Lung (tissue), 17 donors: ENCODE measurements at places on chromosomes 12 and 14. TPM values are rescaled to one million over a fixed set of nuclear protein-coding genes. Genes with fewer than 3 reads are reported as not detected.

UBR7 gene
- 26.0 TPM for total RNA-seq

KRT78 gene
- total RNA-seq: not detected

ANO2 gene
- total RNA-seq: 11.3 TPM

NTN4 gene
- total RNA-seq: 72.4 TPM

NDUFB1 gene
- 108 TPM for total RNA-seq

- no peak overlapping the region for H3K27ac ChIP-seq
- no peak for DNase-seq
- no peaks in the 10 kb centered on the region for H3K4me1 ChIP-seq
- H3K27me3 ChIP-seq: peaks cover 25% of the 10 kb centered on the region
- no peaks in the 10 kb centered on the region for H3K36me3 ChIP-seq
Measured at GRCh38 chr14:70082394-70082793, 106.4 kb downstream of the SLC8A3 start.

DNA sequence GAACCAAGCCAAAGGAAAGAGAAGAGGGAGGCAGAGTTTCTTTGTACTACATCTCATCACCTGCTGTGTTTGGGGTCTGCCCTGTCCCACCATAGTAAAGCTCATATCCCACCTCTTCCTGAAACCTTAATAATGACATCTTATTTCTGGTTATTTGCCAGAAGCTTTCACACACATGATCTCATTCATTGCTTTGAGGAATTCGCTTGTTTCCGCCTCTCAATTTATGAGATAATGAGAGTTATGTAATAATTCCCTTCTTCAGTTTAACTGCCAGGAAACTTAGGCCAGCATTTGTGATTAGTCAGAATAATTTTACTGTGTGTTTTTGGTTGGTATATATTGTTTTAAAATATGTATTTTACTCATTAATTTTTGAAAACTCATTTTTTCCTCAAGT, 205.2 kb downstream of the CACNA1C start:
- DNase-seq: peak; percentile 51
- no peak overlapping the region for H3K27ac ChIP-seq
- no peak overlapping the region for H3K4me3 ChIP-seq

- H3K27me3 ChIP-seq: no peaks in the 10 kb centered on the region
- no peaks in the 10 kb centered on the region for H3K36me3 ChIP-seq
- no peak overlapping the region for H3K4me3 ChIP-seq
- no peak overlapping the region for H3K27ac ChIP-seq
- peak; percentile 37 for DNase-seq
- H3K4me1 ChIP-seq: peaks cover 14% of the 10 kb centered on the region
Measured at GRCh38 chr12:91778938-91779400, 366.7 kb downstream of the BTG1 start.

DNA sequence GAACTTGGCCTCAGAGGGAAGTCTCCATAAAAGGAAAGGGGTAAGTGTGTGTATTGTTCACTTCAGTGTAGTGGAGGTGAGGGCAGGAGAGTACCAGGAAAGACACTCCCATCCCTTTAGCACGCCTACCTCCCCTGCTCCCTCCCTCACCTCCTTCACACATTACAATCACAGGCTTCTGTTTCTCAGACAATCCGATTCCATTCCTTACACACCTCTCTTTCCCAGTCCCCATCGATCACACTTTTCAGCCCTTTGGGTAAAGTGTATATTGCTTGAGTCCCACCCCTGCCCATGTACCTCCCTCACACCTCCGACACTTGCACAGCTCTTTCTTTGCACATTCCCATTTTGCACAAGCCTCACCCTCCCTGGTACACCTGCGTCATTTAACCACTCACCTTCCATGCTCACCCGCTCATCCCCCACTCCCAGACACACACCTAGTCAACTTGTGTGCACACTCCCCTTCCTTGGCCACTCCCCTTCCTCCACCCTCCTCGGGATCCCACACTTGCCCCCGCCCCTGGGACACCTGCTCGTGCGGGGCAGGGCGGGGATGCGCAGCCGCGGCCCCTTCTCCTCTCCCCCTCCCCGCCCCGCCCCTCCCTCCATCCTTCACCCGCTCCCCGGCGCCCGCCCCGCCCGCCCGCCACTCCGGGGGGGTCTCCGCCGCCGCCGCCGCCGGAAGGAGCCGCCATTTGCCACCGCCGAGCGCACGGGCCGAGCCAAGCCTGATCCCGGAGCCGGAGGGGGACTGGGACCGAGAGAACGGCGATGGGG, at the start of gene MARCHF9:
Gene MARCHF9, plus strand, starts transcription at position 693 of the 783 bp plus-strand sequence. CDS start 426 bp downstream, outside the sequence.
- peak within 1 kb of the TSS; percentile 71 for H3K4me3 ChIP-seq
- no peaks in the 10 kb centered on the region for H3K27me3 ChIP-seq
- H3K36me3 ChIP-seq: no peaks in the 10 kb centered on the region
- peaks cover 16% of the 10 kb centered on the region for H3K4me1 ChIP-seq
- H3K27ac ChIP-seq: no peak within 1 kb of the TSS

DNA sequence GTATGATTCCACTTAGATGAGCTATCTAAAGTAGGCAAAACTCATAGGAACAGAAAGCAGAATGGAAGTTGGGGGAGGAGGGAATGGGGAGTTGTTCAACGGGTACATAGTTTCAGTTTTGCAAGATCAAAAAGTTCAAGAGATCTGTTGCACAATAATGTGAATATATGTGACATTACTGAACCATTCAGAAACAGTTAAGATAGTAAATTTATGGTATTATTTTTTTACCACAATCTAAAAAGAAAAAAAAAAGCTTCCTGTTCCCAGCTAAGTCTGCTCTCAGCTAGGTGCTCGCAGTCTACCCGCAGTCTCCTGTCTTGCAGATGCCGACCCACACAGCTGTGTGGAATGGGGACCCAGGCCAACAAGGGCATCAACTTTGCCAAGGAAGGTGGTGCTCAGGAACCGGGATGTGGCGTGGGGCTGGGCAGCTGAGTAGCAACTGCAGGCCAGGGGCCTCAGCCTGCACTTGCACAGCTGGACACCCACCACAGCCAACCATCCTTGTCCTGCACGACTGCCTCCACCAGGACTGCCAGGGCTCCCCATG, 15.3 kb upstream of the ANO6 start:
- H3K4me1 ChIP-seq: no peaks in the 10 kb centered on the region
- no peak for DNase-seq
- H3K36me3 ChIP-seq: no peaks in the 10 kb centered on the region

- H3K36me3 ChIP-seq: no peaks in the 10 kb centered on the region
- DNase-seq: no peak
- no peaks in the 10 kb centered on the region for H3K27me3 ChIP-seq
- H3K4me3 ChIP-seq: no peak overlapping the region
Measured at GRCh38 chr14:49612671-49613070, 7.8 kb downstream of the RPL36AL start.

DNA sequence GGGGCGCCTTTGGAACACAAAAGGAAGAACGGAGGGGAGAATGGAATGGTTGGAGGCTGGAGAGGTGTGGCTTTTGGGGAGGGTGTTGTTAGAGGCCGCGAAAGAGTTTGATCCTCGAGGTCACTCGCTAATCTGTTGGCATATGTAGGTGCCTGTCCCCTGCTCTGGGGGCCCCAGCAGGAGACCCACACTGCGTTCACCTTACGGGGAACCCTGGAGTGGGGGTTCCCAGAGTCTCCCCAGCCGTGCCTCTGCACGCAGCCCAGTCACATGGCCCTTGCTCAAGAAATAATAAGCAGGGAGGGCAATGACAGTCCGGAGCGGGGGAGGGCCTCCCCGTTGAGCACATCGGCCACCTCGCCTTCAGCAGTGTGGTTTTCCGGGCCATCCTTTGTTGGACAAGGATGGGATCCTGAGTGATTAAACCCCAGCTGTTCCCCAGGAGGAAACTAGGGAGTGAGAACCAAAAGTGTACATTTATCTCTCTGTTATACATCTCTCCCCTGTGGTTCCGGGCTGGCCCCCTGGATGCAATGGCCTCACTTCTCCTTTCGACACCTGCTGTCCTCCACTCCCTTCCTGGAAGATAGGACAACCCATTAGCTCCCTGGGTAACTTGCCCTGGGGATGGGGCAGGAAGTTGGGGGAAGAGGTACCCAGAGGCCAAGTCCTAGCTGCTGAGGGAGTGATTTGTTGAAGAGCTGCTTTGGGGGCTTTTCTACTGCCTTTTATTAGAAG, 1.3 kb downstream of the PLEKHG3 start:
- peak overlapping the region; percentile 69 for H3K4me3 ChIP-seq
- H3K36me3 ChIP-seq: no peaks in the 10 kb centered on the region
- H3K27ac ChIP-seq: peak overlapping the region; percentile 29
- H3K4me1 ChIP-seq: peaks cover 19% of the 10 kb centered on the region
- H3K27me3 ChIP-seq: no peaks in the 10 kb centered on the region
- DNase-seq: peak; percentile 43

DNA sequence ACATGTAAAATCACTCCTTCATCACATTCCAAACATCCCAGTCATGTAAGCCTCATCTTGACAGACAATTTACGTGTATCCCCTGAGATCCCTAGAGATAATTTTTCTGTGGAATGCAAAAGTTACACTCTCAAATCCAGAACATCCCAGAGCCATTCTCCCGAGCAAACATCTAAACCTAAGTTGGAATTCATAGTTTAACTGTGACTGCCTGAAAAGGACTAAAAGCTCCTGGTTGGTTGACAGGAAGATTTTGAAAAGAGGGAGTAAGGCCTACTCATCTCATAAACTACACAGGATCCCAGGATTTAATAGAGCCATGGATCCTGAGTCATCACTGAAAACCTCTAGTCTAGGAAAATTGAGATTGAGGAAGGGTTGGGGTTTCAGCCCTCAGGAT, 123.6 kb downstream of the SCN8A start:
- no peak overlapping the region for H3K27ac ChIP-seq
- H3K27me3 ChIP-seq: no peaks in the 10 kb centered on the region
- DNase-seq: no peak
- H3K36me3 ChIP-seq: no peaks in the 10 kb centered on the region
- no peaks in the 10 kb centered on the region for H3K4me1 ChIP-seq
- no peak overlapping the region for H3K4me3 ChIP-seq

DNA sequence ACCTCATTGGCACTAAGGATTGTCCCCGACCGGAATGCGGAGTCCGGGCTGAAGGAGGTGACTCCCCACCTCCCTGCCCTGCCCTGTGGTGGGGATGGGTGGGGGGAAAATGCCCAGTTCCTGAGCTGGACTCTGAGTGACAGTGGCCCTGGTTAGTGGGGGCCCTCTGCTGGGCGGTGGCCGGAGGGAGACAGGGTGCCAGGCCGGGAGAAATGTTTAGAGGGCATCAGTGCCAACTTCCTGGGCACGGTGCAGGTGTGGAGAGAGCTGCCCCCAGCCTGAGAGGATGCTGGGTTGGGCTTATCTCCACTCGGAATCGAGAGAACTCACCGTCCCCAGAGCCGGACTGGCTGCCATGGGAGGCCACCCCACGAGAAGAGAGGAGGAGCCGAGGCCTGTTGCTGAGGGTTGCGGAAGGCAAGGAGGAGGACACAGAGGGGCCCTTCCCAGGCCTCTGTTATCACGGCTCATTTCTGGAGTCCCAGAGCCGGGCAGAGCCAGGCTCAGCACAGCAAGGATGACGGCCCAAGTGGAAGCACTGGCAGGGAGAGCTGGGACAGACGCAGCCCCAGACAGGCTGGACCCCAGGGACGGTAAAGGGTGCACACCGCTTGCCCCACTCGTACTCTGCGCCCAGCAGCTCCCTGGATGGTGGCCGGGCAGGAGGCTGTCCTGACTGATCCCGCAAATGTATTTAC, 156.7 kb downstream of the KIF26A start:
- H3K4me3 ChIP-seq: no peak overlapping the region
- no peak for DNase-seq
- no peaks in the 10 kb centered on the region for H3K36me3 ChIP-seq
- peaks cover 10% of the 10 kb centered on the region for H3K4me1 ChIP-seq
- H3K27me3 ChIP-seq: no peaks in the 10 kb centered on the region

DNA sequence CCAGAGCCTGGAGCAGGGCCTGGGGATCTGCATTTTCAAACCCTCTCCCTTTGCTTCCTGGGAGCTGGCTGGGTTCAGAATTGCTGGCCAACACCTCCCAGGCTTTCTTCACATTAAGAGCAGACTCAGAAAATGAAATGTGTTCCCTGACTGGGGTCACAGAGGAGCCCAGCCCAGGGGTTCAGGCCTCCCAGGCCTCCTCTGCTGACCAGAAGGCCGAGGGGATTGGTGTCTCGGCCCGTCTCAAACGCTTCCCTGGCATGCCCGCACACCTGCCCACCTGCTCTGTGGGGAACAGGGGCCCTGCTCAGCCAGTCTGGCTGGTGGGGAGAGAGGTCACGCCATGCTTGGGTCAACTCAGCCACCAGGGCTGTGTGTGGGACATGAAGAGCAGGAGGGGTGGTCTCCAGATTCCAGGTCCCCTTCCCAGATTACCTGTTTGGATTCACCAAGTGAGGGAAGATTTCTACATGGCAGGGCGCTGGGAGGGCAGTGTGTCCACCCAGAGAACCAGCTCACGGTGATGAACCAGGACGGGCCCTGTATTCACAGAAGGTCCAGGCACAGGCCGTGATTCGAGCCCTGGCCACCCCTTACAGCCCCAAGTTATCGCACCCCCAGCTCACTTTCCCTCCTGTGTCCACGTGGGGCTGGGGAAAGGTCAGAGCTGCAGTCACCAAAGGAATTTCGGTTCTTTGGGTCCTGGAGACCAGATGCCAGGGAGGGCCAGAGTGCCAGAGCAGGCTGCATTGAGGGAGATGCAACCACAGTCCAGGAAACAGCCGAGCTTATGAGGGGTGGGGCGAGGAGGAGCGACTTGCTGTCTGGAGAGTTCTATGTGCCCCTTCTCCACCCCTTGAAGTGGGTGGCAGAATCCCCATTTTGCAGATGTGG, 55.2 kb upstream of the RIN3 start:
- no peaks in the 10 kb centered on the region for H3K27me3 ChIP-seq
- H3K27ac ChIP-seq: peak overlapping the region; percentile 52
- no peak overlapping the region for H3K4me3 ChIP-seq
- DNase-seq: no peak
- H3K36me3 ChIP-seq: no peaks in the 10 kb centered on the region
- peaks cover 23% of the 10 kb centered on the region for H3K4me1 ChIP-seq

DNA sequence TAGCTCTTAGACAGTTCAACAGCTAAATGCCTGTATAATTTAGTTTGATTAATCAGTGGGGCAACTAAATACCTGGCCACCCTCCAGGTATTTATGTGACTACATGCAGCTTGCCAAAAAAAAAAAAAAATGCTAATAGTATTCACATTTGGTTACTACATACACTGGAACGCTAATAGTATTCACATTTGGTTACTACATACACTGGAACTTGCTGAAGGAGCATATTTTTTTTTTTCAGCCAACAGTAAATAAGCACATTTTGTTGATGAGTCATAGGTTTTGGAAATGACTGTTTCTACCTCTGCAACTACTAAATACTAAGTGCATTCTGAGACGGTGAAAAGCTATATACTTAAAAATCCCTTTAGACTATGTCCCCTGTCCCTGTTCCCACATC, 1172.3 kb downstream of the LRFN5 start:
- H3K4me1 ChIP-seq: no peaks in the 10 kb centered on the region
- H3K36me3 ChIP-seq: no peaks in the 10 kb centered on the region
- no peaks in the 10 kb centered on the region for H3K27me3 ChIP-seq
- DNase-seq: peak; percentile 30
- H3K27ac ChIP-seq: no peak overlapping the region

DNA sequence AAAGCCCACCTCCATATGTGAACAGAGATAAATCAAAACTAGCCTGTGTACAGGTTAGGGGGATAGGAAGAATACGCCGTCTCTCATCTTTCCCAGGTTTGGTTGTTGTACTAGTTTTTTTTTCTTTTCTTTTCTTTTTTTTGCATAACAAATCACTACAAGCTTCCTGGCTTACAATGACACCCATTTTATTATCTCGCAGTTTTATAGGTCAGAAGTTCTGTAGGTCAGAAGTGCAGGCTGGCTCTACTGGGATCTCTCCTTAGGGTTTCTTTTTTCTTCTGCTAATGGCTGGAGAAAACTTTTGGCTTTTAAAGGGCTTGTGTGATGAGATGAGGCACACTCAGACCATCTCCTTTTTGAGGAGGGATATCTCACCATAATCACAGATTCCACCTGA, 25.7 kb upstream of the CRY1 start:
- H3K27me3 ChIP-seq: no peaks in the 10 kb centered on the region
- H3K4me3 ChIP-seq: no peak overlapping the region
- no peaks in the 10 kb centered on the region for H3K36me3 ChIP-seq
- no peak overlapping the region for H3K27ac ChIP-seq
- no peaks in the 10 kb centered on the region for H3K4me1 ChIP-seq

- peaks cover 3% of the 10 kb centered on the region for H3K4me1 ChIP-seq
- H3K4me3 ChIP-seq: no peak overlapping the region
Measured at GRCh38 chr14:59454139-59454538, 11.0 kb downstream of the GPR135 start.
